Stimulated activated CD4-positive, alpha-beta T cell treated with anti-CD3 and anti-CD28 coated beads, TNF-alpha, amount 100 ng/mL, for 1 hour (primary cell): ENCODE measurements at places on chromosomes 13 and 19.

GRCh38 chr13:30665638-30666037 is 47.9 kb downstream of the USPL1 start:
- DNase-seq, result no peak

GRCh38 chr13:69980799-69981198 is 126.8 kb upstream of the ATXN8OS start:
- DNase-seq, result no peak

DNA sequence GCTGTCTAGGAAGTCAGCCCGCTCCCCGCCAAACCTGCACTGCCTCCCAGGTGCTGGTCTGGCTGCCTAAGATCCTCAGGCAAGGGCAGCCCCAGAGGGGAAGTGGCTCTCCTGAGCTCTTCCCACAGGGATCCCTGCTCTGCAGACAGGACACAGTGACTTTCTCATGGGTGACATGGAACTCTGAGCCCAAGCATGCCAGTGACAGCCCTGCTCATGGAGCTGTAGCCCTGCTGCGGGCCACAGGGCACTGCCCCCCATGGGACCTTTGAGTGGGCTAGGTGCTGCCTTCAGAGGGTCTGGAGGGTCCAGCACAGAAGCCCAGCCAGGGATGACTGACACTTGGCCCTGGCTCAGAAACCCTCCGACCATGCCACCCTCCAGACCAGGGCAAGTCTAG is 109.1 kb downstream of the TUBA3C start:
- DNase-seq, result no peak

DNA sequence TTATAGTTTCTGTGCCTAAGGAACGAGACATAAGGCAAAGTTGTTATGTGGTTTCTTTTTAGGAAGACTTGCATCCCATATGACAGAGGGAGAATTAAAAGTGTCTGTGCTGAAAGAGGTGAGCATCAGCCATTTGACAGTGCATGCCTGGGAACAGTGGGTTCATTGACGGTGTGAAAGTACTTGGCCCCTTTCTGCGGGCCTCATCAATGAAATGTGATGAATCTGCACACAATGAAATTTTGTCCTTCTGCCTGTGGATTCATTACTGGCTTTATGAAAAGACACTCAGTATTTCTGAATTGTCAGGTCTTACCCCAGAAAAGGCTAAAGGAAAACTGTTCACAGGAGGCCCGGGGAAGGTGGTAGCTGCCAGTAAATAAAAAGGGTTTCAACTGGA is 295.8 kb downstream of the FOXO1 start:
- no peak for DNase-seq

- no peak for DNase-seq
Measured at GRCh38 chr13:110431425-110432294, 124.6 kb downstream of the COL4A2 start.

DNA sequence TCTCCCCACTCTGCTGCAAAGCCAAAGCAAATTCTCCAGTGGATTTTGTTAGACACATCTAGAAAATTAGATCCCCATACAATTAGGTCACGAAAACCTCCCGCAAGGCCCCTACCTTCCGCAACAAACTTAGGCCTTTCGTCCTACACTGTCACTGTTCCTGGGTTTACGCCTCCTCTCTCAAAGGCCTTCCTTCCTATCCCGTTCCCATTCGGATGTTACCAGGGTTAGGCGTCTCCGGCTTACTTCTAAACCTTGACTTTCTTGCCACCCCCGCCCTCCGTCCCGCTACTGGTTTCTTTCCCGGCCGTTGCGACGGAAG is 754 bp downstream of the RNF6 start:
- DNase-seq, result no peak

DNA sequence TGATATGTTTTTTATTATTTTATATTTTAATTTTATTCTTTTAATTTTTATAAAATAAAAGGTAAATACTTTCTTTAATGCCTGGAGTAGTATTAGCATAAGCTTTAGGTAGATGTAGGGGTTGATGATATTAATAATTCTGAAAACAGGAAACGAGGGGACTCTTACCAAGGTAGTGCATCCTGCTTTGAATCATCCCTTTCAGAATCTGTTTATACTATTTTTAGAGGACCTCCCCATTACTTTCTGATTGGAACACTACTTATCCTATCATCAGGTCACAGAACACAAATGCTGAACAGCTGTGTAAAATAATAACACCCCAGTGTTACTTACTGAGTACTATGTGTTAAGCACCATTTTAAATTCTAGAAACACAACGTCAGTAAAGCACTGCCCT is 27.3 kb downstream of the COG6 start:
- no peak for DNase-seq
